Cardiac muscle cell (in vitro differentiated cells and primary cell): ENCODE measurements at places on chromosomes 7 and 10.

DNA sequence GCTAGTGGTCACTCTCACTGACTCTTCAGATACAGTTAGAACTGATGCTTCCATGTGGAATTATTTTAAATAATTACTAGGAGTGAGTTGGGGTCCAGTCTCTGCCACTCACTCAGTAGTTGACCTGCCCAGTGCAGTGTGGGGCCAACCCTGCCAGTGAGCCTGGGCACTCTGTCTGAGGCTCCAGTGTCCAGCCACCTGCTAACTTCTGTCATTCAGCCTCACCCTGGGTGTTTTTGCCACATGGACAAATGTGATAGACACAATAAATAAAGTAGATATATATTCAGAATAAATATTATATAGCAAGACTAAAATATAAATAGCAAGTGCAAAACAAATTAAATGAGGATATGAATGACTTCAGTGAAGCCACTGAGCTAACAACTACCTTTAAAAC lies 7.2 kb downstream of the INSYN2A start:
- no peak for DNase-seq

DNA sequence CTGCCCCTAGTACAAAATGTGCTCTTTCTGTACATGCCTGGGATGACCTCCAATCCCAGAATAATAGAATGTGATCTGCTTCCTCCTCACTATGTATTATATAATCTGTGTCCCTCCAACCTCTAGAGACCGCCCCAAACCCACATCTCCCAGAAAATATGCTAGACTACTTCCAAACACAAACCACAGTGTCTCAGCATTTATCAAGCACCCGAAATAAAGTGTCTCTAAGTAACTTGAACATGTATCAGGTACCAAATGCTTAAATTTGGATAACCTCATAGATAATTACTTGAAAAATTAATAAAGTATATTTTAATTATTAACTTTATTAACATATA lies 16.1 kb downstream of the LYZL1 start:
- no peak for DNase-seq

GRCh38 chr7:117210397-117210796 lies 112.5 kb downstream of the WNT2 start:
- DNase-seq: no peak

DNA sequence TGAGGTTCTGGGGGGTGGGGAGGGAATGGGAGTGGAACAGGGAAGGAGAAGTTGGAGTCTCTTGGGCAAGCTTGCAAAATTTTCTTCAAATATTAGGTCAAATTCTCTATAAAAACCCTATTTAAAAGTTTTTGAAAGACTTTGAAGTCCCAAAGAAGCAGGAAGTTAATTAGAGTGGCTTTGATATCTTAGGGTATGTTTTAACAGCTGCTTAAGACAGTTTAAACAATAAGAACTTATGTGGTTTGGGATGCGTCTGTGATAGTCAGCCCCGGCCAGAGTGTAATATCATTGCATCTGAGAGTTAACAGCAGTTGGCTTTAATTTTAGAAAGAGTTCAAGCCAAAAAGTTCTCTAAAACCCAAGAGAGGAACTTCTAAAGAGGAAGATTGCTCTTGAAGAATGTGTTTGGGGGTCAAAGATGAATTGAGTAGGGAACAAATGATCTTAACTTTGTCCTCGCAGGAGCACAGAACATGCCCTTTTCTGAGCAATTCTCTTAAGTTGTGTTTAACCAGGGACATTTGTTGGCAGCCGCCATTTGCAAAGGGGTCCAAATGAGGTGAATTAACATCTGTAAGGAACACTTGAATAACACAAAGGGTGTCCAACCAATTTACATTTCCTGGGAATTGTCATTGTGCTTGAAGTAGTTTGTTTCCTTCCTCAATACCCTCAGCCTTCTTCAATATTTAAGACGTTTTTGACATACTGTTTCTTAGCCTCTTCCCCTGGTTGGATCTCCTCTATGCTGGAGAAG lies 182.4 kb downstream of the PTEN start:
- DNase-seq: no peak

- DNase-seq: no peak
Observed at GRCh38 chr10:89525556-89525955, 9.8 kb downstream of the SLC16A12 start.
